Forelimb muscle (tissue), 1 donor: ENCODE measurements at places on chromosomes 6 and 20.

GRCh38 chr20:37348792-37349516, 3.0 kb downstream of the SRC start:
- DNase-seq = no peak

DNA sequence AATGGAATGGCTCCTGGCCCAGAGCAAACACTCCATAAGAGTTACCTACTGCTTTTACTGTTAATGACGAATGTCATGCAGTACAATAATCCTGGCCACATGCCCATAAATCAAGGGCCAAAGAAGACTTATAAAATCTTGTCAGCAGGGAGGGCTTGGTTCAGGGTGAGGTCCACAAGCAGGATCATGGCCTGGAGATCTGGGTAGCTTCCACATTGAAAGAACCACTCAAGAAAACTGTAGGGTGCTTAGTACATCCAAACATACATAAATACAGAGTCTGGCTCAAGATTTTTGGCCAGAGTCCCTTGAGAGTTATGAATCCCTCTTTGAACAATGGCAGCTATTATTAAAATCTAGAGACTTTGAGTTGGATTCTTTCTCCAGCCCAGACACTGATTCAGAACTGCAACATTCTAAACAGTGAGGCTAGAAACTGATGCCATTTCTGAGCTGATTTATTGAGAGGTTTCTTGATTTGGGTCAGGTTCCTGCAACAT, 188.7 kb downstream of the CDC5L start:
- no peak for DNase-seq

DNA sequence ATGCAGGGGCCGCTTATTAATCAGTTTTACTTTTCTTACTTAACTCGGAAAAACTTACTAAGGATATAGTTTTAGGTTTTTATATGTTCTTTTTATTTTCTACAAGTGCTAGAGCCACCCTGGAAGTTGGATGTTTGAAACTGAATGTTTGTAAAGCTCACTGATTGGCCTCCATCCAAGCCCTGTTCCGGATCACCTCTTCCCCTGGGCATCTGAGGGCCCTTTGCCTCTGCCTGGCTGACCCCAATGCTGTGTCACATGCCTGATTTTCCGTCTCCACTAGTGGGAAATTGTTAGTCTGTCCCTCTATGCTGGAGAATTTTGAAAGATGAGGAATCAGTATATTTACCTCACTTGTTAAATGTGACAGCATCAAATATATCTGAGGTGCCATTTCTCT, 79.3 kb downstream of the SLC35F1 start:
- DNase-seq = no peak

GRCh38 chr20:44648579-44648978, 2.9 kb downstream of the ADA start:
- no peak for DNase-seq

DNA sequence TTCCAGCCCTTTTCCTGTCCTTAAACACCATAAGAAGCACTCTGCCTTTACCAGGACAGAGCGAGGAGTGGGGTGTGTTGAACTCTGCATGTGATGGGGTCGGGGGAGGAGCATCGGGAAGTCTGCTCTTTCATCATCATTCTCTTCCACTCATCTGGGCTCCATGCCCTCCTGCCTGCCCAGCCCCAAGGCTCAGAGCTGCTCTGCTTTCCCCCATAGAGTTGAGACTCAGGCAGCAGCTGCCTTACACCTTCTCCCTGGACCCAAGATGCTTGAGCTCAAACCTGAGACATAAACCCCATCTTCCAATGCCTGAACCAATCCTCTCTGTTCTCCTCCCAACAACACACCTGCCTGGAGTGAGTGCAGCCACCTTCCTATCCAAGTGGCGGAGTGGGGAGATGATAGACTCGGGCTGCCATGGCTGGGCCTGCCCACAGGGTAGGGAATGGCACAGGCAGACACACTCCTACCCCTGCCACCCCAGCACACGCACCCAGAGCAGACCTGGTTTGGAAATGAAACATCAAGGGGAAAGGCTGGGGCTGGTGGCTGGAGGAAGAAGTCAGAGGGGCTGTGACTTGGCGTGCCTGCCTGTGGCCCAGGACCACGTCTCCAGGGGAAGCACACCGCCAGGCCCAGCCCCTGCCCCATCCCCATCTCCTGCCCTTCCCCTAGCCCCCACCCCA, 28.4 kb downstream of the TFEB start:
- no peak for DNase-seq

GRCh38 chr6:146919017-146919416, 285.2 kb upstream of the STXBP5 start:
- no peak for DNase-seq

- DNase-seq = no peak
These were observed 20.3 kb upstream of the SPDEF start for GRCh38 chr6:34576286-34576955.

- DNase-seq = no peak
These were observed 38.9 kb upstream of the TGM2 start for GRCh38 chr20:38203981-38204357.

- DNase-seq = no peak
These were observed 41.3 kb downstream of the GABRR2 start for GRCh38 chr6:89273816-89274215.

GRCh38 chr20:2618815-2619214, 33.6 kb upstream of the NOP56 start:
- DNase-seq = no peak
